ENCODE measurements at places on chromosomes 2 and 18.

- no peak for DNase-seq
These were observed 14.9 kb upstream of the KDM3A start for GRCh38 chr2:86426271-86426670.

DNA sequence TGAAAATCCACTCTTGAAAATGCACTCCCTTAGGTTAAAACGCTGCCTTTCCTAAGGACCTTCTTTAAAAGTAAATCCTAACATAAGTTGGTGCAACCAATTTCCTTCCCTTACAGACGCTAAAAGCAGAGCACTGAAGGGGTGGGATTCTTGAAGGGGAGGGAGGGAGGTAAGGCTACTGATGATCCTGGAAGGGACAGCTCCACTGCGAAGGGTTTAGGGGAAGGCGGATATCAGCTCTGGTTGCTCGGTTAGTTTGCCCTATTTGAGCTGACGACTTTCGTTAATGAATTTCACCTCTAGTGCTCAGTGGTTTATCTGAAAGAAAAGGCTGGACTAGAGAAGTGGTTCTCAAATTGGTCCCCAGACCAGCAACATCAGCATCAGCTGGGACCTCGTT, 49.7 kb upstream of the SIGLEC15 start:
- DNase-seq = no peak

DNA sequence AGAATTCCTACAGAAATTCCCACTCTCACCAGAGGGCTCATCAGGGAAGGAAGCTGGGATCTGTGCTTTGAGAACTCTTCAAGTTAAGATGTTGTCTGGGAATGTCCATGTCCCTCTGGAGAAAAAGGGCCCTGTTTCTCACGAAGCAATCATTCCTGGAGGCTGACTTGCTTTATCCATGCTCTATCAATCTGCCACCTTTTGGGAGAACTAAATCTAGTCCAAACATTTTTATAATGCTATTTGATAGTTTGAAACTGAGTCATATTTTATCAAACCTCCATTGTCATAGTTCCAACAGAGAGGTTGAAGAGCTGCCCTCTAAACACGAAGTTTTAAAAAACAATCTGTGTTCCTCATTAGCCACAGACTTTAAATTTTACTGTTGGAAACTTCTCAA, 219.2 kb downstream of the MTX2 start:
- DNase-seq = no peak

DNA sequence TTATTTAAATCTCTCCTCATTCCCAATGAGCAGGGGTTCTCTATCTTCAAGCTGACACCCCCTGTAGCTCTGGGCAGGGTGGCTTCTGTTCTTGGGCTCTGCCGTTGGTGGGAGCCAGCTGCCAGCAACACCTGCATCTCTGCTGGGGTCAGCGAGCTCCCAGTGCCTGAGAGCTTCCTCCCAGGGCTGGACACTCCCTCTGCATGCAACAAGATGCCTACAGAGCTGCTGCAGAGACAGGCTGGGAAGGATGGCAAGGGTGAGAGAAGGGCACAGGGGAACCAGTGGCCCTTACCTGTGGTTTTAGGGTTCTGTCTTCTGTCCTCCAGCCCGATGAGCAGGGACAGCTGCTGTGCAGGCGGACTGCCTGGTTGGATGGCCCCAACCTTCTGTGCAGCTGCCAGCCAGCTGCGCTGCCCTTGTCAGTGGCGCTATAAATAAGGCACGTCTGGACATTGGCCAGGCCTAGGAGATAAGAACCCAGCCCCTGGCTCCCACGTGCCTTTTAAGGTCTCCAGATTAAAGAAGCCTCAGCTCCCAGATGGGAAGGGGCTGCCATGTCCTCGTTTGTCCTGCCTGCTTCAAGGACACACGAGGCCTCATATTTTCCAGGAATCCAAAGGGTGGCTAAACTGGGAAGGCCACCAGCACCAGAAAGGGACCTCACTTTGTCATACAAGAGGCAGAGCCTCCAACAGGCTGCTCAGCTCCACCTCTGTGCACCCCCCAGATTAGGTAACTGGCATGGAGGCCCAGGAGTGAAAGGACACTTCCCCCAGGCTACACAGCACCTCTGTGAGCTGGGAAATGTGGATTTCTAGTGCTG, 39.5 kb upstream of the FHL2 start:
- peak; percentile 83 for DNase-seq

GRCh38 chr2:172870396-172870795, 134.8 kb downstream of the RAPGEF4 start:
- peak; percentile 63 for DNase-seq

DNA sequence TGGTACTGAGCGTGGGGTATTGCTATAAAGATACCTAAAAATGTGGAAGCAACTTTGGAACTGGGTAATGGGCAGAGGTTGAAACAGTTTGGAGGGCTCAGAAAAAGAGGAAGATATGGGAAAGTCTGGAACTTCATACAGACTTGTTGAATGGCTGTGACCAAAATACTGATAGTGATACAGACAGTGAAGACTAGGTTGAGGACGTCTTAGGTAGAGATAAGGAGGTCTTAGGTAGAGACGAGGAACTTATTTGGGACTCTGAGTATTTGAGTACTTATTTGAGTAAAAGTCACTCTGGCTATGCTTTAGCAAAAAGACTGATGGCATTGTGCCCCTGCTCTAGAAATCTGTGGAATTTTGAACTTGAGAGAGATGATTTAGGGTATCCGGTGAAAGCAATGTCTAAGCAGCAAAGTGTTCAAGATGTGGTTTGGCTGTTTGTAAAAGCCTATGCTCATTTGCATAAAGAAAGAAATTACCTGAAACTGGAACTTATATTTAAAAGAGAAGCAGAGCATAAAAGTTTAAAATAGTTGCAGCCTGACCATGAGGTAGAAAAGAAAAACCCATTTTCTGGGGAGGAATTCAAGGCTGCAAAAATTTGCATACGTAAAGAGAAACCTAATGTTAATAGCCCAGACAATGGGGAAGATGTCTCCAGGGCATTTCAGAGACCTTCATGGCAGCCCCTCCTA, 219.6 kb downstream of the PDE1A start:
- no peak for DNase-seq

DNA sequence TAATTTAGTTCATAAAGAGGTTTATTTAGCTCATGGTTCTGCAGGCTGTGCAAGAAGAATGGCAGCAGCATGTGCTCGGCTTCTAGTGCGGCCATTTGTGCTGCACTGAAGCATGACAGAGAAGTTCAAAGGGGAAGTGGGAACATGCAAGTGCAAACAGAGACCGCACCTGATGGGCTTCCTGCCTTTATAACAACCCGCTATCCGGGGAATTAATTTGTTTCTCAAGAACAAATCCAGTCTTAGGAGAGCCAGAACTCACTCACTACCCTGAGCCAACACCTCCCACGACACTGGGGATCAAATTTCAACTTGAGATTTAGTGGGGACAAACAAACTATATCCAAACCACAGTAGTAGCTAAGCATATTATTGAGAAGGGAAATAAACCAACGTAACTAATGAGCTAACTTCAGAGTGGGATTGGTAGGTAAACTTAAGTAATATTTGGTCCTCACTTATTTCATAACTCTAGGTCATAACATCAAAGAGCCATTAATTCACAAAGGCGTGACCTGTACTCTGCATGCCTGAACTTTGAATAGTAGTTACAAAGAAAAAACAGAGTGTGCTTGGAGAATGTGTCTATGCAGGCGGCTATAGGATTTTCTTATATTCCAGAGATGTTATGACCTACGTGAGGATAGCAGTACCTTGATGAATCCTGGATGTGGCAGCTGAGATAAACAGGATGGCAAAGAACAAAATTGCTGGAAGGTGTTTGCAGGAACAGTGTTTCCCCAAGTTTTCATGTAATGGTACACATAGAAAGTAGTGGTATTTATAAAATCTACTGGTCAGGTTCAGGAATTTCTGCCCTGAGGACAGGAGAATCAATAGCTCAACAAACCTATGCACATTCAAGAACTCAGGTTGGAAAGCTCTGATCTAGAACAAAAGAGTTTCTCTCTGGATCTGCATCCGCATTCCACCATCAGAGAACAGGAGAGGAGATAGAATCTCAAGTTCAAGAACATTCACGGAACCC, 845.9 kb upstream of the ID2 start:
- DNase-seq = no peak

GRCh38 chr2:145007093-145007959, 487.4 kb upstream of the ZEB2 start:
- DNase-seq = peak; percentile 23

GRCh38 chr2:241843321-241844065, 15.2 kb downstream of the PDCD1 start:
- DNase-seq = no peak

- no peak for DNase-seq
These were observed 89.5 kb upstream of the ZNF519 start for GRCh38 chr18:14221689-14222088.

DNA sequence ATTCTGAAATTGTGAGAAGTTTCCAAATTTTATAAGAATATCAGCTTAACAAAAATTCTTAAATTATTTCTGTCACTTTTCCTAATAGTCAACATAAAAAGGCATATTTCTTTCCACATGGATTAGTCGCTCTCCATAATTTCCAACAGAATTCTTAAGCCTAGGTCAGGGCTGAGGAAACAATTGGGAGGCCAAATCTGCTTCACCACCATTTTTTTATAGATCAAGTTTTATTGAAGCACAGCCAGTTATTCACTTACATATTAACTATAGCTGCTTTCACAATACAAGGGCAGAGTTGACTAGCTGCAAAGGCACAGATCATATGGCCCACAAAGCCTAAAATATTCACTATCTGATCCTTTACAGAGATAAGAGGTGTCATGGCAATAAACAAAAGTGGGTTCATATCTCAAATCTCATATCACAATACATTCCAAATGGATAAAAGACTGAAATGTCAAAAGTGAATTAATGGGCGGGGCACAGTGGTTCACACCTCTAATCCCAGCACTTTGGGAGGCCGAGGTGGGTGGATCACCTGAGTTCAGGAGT, 18.7 kb downstream of the MEMO1 start:
- DNase-seq = no peak

DNA sequence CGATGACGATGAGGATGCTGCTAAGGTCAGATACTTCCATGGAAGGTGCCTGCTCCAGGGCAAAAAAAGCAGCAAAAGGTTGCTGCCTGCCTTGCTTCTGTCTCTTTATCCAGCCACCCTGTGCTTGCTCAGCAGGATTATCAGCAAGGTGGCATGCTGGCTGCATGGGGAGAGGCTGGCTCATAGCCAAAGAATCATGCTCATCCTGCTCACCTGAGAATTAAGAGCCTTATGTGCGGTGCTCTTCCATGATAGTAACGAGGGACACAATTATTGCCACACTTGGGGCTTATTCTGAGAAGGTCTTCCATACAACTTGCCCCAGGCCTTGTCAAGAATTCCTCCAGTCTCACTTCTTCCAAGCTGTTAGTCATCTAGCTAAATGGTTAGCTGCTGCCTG, 60.4 kb upstream of the SEC11C start:
- DNase-seq = peak; percentile 67

DNA sequence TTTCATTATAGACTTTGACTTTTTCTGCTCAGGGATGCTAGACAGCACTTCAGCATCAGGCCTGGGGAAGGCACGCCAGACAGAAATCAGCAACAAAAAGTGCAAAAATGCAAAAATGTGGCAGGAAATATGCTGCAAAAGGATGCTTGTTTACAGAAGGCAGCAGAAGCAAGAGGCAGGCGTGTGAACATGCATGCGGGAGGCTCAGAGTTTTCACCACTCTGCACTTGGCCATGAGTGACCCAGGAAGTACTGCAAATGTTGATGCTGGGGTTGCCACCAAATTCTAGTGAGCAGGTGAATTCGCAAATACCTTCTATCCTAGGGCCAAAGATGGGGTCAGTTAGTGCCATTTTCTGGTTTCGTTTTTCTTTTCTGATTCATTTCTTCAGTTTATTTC, 55.5 kb upstream of the ALKAL2 start:
- DNase-seq = no peak

GRCh38 chr18:47390410-47391024, 139.1 kb upstream of the SKOR2 start:
- peak; percentile 70 for DNase-seq

- DNase-seq = no peak
These were observed 128.2 kb downstream of the MIB1 start for GRCh38 chr18:21868770-21869169.

- no peak for DNase-seq
These were observed 1.0 kb downstream of the PLEK start for GRCh38 chr2:68366083-68366560.

GRCh38 chr18:59303656-59304195, 14.7 kb downstream of the CPLX4 start:
- DNase-seq = peak; percentile 30

DNA sequence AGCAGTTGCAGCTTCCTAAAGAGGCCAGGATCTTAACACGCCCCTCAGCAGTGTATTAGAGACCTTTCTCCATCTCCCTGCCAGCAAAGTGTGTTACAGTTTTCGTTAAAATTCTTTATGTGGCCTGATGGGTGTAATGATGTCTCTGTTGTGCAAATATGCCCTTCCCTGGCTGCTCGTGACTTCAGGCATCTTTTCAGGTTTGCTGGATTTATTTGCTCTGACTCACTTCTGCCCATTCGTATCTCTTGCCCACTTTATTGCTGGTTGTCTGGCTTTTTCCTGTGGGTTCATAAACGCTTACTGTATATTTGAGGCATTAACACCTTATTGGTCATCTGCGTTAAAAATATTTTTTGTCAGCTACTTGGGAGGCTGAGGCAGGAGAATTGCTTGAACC, 134.5 kb downstream of the ASB1 start:
- DNase-seq = no peak

DNA sequence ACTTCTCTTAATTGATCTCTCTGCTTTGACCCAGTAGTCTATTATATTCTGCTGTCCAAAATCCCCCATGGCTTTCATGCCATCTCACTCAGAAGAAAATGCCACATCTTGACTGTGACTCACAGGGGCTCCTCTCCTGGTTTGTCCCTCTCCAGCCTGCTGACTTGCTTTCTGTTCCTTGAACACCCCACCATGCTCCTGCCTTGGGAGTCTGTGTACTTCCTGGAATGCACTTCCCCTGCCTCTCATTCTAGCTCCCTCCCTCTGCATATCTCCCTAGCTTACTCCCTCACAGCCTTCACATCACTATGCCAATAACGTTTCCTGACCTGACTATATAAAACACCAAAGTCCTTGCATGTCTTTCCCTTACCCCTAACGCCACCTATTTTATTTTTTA, 167.2 kb downstream of the TRIB2 start:
- no peak for DNase-seq

DNA sequence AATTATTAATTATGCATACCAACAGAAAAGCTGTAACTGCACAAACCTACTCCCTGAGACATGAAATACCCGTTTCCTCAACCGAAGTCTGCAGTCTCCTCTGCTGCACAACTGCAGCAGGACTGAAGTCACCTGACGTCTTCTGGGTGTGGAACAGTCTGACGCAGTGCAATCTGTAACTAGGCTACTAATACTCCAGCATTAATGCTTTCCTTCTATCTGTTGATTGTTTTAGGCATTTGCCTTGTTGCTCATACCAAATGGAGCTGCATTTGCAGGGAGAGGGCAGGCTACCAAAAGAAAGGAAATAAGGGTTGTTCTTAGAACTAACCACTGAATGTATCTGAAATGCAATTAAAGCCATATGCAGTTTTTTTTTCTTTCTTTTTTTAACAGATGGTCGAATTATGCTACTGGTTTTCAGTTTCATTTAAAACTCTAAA, 40.1 kb downstream of the RTN4 start:
- DNase-seq = peak; percentile 70

GRCh38 chr2:20391951-20392699, 41.5 kb upstream of the PUM2 start:
- DNase-seq = peak; percentile 62

GRCh38 chr2:240998995-240999791, 775 bp downstream of the SNED1 start:
- no peak for DNase-seq

All from NCI-H82 (cell line).